ENCODE measurements at places on chromosomes 13 and 19. TPM values are rescaled to one million over a fixed set of nuclear protein-coding genes. Genes with fewer than 3 reads are reported as not detected.
A peak's percentile ranks its signal among the peaks of the same experiment; 100 is the strongest.

DNA sequence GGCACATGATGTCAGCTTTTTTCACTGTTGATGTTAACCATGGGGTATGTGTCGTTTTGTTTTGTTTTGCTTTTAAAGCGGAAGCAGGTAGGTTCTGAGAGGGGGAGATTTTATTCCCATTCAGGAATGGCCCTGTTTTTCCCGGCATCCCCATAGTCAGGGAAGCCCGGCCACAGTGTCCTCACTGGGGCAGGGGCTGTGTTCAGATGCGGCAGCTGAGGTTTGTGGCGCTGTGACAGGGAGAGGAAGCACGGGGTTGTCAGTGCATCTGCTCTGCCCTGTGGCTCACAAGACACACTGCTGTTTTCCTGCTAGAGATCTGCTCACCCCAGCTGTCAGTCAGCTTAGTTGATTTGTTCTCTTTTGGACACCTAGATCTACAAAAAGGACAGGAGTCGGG is 27.6 kb downstream of the ANKRD27 start:
- no peak for DNase-seq

Gene P2RY11
- 63.7 TPM for total RNA-seq

- DNase-seq = no peak
These were observed 135.2 kb downstream of the DCT start for GRCh38 chr13:94344126-94344818.

- no peak for DNase-seq
These were observed 1287.1 kb downstream of the PCDH9 start for GRCh38 chr13:65943024-65943423.

DNA sequence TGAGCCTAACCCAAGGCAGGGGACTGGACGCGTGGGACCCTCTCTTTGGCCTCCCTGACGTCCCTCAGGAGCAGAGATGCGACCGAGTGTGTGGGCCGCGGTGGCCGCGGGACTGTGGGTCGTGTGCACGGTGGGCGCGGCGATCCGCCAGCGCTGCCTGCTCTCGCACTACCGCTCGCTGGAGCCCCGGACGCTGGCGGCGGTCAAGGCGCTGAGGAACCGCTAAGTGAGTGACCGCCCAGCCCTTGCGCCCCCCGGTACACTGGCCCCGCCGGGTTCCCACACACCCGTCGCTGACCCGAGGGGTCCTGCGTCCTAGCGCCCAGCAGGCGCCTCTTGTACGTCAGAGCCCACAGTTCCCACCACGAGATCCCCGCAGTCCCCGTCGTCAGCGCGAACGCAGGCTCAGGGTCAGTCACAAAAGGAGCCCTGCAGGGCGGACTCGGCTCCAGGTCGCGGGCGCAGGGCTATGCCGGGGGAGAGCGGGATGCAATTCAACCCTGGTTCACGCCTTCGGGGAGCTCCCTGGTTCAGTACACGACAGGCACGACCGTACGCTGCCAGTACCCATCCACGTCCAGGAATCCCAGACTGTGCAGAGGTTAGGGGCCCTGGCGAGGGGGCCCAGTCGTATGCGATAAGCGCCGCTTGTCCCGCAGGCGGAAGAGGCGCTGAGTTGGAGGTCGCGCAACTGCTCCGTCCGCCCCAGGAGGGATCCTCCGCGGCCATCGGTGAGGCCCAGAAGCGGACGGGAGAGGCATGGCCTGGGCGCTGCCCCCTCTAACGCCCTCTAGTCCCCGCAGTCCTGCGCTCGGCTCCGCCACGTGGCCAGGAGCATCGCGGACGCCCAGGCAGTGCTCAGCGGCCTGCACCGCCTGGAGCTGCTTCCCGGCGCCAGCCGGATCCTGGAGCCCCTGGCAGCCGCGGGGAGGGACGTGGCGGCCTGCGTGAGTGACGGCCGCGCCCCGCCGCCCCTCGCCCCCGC is 3.6 kb upstream of the IFNL2 start:
- peak; percentile 67 for DNase-seq

Gene PLIN4
- total RNA-seq = 1.1 TPM

DNA sequence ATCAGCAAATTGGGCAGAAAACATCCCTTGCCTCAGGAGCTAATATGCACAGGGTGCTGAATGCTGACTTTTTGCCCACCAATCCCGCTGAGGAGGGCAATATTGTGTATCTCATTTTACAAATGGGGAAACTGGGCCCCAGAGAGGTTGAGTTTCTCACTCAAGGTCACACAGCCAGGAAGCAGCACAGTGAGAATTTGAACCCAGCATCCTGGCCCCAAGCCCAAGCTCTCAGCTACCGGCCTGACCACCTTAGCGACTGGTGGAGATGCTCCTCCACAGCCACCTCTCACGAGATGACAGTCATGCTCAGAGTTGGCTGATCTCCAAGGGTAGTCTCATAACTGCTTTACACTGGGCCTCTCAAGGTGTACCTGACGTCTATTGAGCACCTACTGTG is 3.5 kb downstream of the FBXW9 start:
- DNase-seq = no peak

- DNase-seq = no peak
These were observed 12.4 kb downstream of the MTRF1 start for GRCh38 chr13:41250993-41251392.

GRCh38 chr19:803099-803561 is 5.9 kb downstream of the PTBP1 start:
- DNase-seq = no peak

DNA sequence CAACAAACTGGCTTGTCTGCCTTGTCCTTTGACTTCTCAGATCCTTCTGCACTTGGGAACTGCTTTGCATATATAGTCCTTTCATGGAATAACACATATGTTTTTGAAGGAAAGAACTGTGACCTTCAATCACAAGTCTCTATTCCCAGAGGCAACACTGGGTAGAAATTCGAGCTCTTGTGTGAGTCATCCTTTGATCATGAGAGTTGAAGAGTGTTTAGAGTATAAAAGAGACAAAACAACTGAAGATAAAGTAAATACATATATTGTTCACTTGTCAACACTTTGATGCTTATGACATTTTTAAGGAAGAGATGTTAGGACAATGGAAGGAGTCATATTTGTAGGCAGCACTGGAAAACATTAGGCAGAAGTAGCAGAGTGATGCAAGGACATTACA is 5.2 kb upstream of the OR7A5 start:
- no peak for DNase-seq

DNA sequence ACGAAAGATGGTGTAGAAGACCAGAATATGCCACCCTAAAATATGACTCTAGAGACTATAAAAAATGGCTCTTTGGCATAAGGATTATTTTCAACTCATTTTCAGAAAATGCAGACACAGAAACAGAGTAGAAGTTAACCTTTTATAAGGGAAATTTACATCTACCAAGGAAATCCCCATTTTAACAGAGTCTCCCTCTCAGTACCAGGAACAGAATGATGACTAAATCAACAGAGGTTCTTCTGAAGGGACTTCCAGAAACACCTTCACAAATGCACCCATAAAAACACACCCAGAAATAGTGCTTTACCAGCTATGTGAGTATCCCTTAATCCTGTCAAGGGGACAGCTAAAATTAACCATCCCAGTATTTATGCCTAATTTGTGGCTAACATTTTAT is 29.1 kb downstream of the PLPP2 start:
- DNase-seq = no peak

GRCh38 chr13:80072231-80072630 is 268.7 kb downstream of the SPRY2 start:
- DNase-seq = no peak

DNA sequence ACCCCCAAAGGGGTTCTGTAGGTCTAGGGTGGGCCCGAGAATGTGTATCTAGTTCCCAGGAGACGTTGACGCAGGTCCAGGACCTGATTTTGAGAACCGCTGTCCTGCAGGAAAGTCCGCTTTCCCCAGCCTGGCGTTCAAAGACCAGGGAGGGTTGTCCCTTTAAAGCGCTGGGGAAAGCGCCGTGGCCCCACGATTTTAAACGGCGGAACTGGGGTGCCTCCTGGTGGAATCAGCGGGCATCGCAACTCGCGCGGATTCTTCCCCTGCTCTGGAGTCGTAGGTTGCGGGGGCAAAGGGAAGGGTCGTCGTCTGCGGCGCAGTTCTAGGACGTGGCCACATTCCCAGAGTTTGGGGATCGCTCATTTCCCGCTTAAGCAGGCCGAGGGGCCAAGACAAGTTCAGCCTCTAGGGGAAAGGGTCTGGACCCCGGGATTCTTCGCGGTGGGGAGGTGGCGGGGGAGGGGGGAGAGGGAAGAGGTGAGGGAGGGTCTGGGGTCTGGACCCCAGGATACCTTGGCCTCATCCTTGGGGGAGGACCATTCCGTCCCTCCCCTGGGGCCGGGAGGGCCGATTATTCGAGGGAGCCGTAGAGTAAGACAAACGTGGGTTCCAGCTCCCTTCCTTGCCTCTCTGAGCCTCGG is 7.7 kb downstream of the PNMA8B start:
- DNase-seq = peak; percentile 84

DNA sequence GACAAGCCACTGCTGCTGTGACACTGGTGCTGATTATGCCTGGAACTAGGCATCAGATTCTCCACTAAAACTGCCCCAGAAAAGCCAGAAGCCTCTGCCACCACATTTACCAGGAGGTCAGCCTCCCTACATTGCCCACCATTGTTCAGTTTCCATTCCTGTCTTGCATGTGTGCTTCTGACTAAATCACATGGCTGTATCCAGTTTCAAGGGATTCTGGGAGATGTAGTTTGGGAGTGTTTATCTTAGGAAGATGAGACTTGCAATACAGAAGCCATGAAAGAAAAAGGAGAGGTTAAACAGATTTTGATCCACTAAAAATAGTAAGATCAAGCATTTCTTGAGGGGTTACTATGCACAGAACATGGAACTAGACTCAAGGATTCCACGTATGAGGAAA is 40.7 kb upstream of the SERPINE3 start:
- DNase-seq = no peak

Gene B3GLCT
- 5.4 TPM for total RNA-seq

DNA sequence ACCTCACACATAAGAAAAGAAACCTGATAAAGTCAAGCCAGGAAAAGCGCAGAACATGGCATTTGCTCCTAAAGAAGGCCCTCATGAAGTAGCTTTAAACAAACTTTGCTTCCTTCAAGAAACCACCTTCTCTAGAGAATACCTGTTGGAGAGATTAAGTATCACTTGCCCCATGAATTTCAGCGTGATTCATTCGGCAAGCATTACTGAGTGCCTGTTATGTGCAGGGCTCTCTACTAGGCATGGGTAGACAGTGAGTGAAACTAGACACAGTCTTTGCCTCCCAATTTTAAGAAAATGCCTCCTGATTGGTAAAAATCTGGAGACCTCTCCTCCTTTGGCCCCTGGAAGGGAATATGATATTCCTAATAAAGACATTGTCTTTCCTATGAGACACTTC is 475.8 kb upstream of the NBEA start:
- DNase-seq = no peak

GRCh38 chr19:49787746-49788145 is 20.9 kb downstream of the AP2A1 start:
- no peak for DNase-seq

DNA sequence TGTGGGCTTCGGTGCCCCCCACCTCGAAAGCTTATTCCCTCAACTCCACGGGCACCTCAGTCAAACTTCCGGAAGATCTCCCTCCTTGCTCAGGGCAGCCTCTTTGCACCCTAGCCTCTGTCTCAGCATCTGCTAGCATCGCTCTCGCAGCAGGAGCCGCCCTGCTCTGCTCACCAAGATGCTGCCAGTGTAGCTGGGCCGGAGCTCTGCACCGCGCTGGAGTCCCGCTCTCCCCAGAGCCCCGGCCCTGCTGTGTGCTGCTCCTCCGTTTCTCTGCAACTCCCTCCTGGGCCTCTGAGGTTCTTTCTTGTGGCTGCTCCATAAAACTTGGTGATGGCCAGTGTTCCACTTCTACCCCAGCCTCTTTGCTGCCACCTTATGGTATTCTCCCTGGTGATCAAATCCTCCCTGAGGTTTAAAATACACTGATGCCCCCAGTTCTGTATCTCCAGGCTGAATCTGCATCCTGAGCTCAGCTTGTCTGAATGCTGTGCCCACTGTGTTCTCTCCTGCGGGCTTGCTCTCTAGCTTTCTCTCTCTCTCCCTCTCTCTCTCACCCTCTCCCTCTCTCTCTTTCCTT is 198.0 kb downstream of the UQCRFS1 start:
- DNase-seq = peak; percentile 36

Measured in H9 (cell line).